A549 treated with AZD2906 at 1 μM for 4 hours (cell line): ENCODE measurements at places on chromosomes 4 and X. TPM values are rescaled to one million over a fixed set of nuclear protein-coding genes. Genes with fewer than 3 reads are reported as not detected.

TSPAN7 gene
- total RNA-seq, result 2.0 to 3.0 TPM (median 2.7 TPM) in 5 replicates

NPY1R gene
- 0.06 to 0.18 TPM (median 0.10 TPM) in 5 replicates for total RNA-seq

TLR3 gene
- total RNA-seq, result 0.15 to 0.50 TPM (median 0.32 TPM) in 5 replicates

GCNA gene
- 1.6 to 1.9 TPM (median 1.7 TPM) in 5 replicates for total RNA-seq

HOPX gene
- total RNA-seq, result not detected in 5 replicates

FRMPD4 gene
- 0.02 to 0.06 TPM (median 0.05 TPM) in 5 replicates for total RNA-seq

TKTL2 gene
- total RNA-seq, result not detected in 5 replicates

AFF2 gene
- not detected in 5 replicates for total RNA-seq

UGT2A1 gene
- not detected in 5 replicates for total RNA-seq

TCP11X2 gene
- total RNA-seq, result not detected in 5 replicates

IQCM gene
- not detected in 5 replicates for total RNA-seq

ADAMTS3 gene
- 0.01 TPM in 1 of 5 replicates, not detected in the others for total RNA-seq

ADRA2C gene
- total RNA-seq, result 5.9 to 11.0 TPM (median 10.6 TPM) in 5 replicates

SEPTIN11 gene
- 30.9 to 48.7 TPM (median 38.4 TPM) in 5 replicates for total RNA-seq

PAGE2B gene
- total RNA-seq, result not detected in 5 replicates

RASGEF1B gene
- 0.03 to 0.06 TPM in 2 of 5 replicates, not detected in the others for total RNA-seq

DGKK gene
- 0.01 TPM in 1 of 5 replicates, not detected in the others for total RNA-seq

MAD2L1 gene
- total RNA-seq, result 43.1 to 70.3 TPM (median 45.9 TPM) in 5 replicates

CXorf65 gene
- total RNA-seq, result not detected in 5 replicates

TASL gene
- total RNA-seq, result not detected in 5 replicates
